ENCODE measurements at places on chromosomes 4 and X.

GRCh38 chrX:111375747-111376146 lies 36.2 kb downstream of the DCX start:
- DNase-seq, result no peak

DNA sequence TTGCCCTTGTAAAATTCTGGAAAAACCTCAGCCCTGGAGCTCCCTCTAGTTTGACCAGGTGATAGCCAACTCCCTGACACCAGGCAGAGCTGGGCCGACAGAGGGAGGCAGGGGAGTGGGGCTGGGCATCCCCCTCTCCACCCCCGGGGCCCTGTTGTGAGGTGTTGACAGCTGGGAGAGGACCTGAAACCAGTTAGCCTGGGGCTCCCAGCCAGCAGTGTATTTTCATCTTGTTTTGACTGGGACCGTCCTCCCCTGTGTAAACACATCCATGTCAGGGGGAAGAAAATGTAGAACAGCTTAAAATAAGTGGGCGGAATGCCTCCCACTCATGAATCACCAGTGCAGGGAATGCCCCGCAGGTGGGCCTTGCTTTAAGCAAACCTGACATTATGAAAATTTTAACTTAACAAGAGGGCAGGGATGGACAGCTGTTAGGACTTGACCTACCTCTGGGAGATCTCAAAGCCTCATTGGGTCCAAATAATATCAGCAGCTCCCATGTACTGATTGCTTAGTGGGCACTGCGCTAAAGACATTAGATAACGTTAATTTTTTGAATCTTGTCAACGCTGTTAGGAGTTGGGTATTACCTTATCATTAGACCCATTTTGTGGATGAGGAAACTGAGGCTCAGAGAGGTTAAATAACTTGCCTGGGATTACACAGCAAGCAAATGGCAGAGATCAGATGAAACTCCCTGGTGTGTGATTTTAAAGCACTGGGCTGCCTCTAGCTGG lies 45.9 kb downstream of the TSC22D3 start:
- no peak for DNase-seq

DNA sequence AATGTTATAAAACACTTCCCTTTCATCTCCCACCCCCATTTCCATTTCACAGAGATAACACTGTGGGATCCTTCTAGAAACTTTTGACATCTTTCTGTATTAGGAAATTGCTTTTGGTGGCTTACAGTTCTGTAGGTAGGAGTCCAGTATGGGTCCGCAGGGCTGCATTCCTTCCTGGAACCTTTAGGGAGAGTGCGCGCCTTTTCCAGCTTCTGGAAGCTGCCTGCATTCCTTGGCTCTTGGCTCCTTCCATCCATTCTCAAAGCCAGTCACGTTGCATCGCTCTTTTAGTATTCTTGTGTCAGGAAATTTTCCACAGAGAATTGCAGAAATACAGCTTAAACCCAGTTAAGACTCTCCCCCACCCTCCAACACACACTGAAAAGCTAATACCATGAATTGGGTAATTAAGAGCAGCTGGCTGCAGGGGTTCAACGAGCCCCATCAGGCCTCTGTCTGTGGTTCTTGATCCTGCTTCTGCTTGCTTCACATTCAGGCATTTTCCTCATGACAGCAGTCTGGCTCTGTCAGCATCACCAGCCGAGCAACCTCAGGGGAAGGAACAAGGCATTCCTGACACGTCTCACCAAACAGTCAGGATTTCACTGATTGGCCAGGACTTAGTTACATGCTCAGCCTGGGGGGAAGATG lies 48.8 kb downstream of the SEPTIN11 start:
- DNase-seq, result no peak

DNA sequence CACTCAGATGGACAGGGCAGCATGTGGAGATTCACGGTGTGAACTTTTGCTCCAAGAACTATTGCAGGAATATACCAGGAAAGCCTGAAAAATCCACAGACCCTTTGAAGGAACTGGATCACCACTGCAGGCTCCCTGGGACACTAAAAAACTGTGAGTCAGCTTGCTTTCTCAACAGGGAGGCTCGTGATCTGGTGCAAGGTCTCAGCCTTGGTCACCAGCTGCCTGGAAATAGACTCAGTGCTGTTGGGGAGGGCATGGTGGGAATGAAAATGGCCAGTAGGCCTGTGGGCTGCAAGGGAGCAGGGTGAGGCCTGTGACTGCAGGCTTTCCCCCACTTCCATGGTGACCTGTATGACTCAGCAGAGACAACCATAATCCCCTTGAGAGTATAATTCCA lies 426.4 kb upstream of the RPS6KA3 start:
- DNase-seq, result no peak

GRCh38 chrX:120380699-120381098 lies 18.8 kb downstream of the ATP1B4 start:
- no peak for DNase-seq

GRCh38 chr4:145859926-145860325 lies 78.7 kb downstream of the ZNF827 start:
- no peak for DNase-seq

Measured in bone marrow (tissue), 2 donors.